ENCODE measurements at places on chromosomes 12 and 14.

GRCh38 chr12:116048879-116049278 is 228.6 kb downstream of the MED13L start:
- DNase-seq: no peak

- DNase-seq: no peak
Measured at GRCh38 chr12:26196421-26196716, 996 bp downstream of the SSPN start.

GRCh38 chr12:101174541-101174940 is 35.5 kb downstream of the SLC5A8 start:
- no peak for DNase-seq

- DNase-seq: no peak
Measured at GRCh38 chr14:95850429-95850828, 26.2 kb upstream of the TUNAR start.

GRCh38 chr14:30443368-30444007 is 115.5 kb upstream of the G2E3 start:
- DNase-seq: peak; percentile 69

- DNase-seq: no peak
Measured at GRCh38 chr14:35678403-35679028, 130.6 kb downstream of the RALGAPA1 start.

DNA sequence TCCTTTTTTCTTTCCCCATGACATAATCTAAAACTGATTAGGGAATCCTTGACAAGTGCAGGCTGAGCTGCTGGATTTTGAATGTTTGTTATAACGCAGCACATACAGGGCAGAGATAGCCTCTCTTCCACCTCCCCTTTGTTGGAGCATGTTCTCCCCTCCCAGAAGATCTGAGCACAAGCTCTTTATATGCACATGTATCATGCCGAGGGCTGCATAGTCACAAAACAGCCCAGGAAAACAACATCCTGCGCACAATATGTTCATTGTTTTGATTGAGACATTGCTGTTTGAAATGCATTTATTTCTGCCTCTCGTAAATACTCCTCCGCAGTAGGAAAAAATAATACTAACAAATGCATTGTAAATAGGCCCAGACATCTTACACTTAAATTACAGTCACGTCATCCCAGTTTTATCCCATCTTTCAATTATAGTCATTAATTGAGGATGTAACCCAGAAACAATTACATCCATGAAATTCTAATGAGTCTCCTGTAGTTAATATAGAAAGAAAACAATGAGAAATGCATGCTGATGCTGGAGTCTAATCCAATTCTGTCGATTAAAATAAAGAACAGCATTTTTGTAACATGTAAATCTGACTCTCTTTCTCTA is 401.8 kb downstream of the BTG1 start:
- no peak for DNase-seq

- no peak for DNase-seq
Measured at GRCh38 chr14:95157048-95157326, 342 bp downstream of the DICER1 start.

- DNase-seq: no peak
Measured at GRCh38 chr14:99940064-99940463, 125.2 kb upstream of the EVL start.

DNA sequence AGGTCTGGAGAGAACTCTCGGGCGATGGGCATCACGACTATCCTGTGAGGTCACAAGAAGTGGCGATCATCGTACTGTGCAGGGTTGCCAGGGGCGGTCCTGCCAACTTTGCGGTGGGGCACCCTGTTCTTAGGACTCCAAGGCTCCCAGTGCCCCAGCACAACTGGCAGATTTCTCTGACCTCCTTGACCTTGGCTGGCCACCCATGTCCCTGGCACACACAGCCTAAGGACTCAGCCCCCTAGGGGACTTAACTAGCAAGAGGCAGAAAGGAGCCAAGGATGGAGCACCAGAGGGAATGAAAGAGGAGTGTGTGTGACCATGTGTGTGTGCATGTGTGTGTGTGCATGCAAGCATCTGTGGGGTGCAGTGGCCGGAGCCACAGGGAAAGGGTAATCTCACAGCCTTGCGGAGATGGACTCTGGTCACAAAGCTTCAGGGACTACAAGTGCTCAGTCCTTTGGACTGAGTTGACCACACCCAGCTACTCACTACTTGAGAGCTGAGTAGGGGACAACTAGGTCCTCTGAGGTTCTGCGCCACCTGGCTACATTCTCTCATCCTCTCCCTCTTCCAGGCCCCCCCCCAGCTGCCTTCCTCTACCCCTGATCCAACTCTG is 13.7 kb downstream of the SLC48A1 start:
- DNase-seq: no peak

DNA sequence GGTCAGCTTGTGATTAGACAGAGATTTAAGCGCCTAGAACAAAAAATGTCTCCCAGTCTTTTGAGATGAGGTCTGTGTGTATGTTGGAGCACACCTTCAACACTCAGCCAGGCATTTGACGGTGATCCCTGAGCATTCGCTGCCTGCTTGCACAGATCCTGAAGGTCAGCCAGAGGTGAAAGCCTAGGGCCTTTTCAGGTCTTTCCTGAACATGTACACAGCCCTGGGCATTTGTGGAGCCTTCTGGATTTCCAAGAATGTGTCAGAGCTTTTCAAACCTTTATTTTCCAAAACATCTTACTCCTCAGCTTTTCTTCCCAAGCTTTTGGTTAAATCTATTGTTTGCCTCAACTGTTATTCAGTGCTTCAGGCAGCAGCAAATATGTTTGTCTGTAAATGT is 59.1 kb upstream of the AMN start:
- DNase-seq: no peak

GRCh38 chr14:64614166-64614565 is 64.4 kb downstream of the PPP1R36 start:
- DNase-seq: no peak

GRCh38 chr14:67059596-67059995 is 129.6 kb upstream of the GARIN2 start:
- DNase-seq: no peak
